ENCODE measurements at places on chromosomes 16 and 17. TPM values are rescaled to one million over a fixed set of nuclear protein-coding genes. Genes with fewer than 3 reads are reported as not detected.

KRT25 gene
- not detected for total RNA-seq

CDH3 gene
- 74.4 TPM for total RNA-seq

CMC2 gene
- 102 TPM for total RNA-seq

MT1H gene
- not detected for total RNA-seq

KREMEN2 gene
- not detected for total RNA-seq

MPP2 gene
- total RNA-seq: not detected

NOL11 gene
- 50.4 TPM for total RNA-seq

PITPNM3 gene
- total RNA-seq: 30.6 TPM

IL17C gene
- total RNA-seq: not detected

Measured in MCF 10A (cell line).